ENCODE measurements at places on chromosomes 1 and 21. TPM values are rescaled to one million over a fixed set of nuclear protein-coding genes. Genes with fewer than 3 reads are reported as not detected.

SIPA1L2 gene
- total RNA-seq, result 6.2 TPM

IL20 gene
- not detected for total RNA-seq

DNA sequence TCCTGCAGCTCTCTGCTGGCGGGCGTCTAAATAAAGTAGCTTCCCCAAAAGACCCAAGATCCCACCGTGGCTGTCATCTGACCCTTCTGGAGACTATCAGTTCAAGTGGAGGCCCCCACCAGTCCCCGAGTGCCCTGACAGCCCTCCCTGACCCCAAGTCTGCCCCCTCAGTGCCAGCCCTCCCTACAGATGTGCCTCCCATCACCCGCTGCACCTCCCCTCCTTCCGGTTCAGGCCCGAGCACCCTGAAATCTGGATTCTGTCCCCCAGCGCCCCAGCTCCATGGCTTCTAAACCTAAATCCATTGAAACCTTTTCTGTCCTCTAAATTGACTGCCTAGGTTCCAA lies 595 bp downstream of the IL10RB start:
- no peak for DNase-seq

DNA sequence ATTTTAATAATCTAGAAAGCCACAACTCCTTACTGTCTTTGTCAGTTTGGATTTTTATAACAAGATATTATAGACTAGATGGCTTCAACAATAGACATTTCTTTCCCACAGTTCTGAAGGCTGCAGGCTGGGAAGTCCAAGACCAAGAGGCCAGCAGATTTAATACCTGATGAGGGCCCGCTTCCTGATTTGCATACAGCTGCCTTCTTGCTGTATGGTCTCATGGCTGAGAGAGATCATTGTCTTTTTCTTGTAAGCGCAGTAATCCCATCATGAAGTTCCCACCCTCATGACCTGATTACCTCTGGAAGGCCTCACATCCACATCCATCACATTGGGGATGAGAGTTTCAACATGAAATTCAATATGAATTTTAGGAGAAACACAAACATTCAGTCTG lies 9.8 kb downstream of the RPS6KC1 start:
- DNase-seq, result no peak

DNA sequence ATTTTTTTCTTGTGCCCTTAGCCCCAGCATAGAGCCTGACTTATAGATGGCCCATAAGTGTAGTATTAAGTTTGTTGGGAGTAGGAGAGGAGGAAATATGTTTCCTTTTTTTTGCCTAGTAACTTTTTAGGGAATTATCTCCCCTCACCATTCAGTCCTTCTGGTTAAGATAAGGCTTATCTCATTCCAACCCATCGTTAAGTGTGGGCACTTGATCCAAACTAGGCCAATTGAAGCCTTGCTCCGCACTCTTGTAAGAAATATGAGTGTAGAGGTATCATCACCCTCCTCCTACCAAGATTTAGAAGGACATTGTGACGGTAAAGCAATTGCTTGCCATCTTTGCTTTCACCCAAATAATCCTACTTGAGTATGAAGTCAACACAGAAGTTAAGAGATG lies 8.8 kb upstream of the FGGY start:
- no peak for DNase-seq

DNA sequence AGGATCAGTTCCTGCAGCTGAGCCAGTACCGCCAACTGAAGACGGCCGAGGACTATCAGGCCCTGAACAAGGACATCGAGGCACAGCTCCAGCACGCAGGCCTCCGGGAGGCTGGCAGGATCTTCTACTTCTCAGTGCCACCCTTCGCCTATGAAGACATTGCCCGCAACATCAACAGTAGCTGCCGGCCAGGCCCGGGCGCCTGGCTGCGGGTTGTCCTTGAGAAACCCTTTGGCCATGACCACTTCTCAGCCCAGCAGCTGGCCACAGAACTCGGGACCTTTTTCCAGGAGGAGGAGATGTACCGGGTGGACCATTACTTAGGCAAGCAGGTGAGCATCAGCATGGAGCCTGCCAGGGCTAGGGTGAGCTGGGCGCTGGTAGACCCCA lies 10.7 kb downstream of the H6PD start:
- DNase-seq, result no peak

GRCh38 chr21:36759348-36760083 lies 60.6 kb downstream of the SIM2 start:
- no peak for DNase-seq

DNA sequence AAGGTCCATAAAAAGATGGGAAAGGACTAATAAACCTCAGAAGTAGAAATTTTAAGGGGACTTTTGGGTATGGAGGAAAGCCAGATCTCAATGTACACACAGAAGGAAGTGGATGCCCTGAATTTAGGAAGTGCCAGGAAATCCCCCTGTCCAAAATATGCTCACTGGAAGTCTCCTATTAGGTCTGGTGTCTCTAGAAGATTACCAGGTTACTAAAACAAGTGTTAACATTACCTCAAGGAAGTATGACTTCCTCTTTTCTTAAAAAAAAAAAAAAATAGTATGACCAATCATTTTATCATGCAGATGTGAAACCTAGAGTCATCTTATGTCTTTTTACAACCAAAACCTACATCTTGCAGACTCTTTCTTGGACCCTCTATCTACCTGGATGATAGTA lies 30.7 kb downstream of the CD58 start:
- DNase-seq, result no peak

DNA sequence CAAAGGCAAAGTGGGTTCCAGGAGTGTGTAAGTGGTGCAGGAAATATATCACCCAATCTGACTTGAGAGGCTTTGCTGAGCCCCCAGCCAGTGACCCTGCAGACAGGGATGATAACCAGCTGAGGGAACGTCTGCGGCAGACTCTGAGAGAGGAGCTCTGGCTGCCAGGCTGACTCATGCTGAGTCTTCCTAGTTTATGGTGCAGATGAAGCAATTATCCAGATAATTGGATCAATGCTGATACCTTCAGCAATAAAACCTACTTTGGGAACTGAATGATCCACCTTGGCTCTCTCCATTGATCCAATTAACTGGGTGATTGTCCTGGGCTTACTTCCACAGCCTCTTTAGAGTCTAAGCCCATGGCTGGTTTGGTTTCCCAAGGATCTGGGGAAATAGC lies 7.3 kb downstream of the C8B start:
- peak; percentile 52 for DNase-seq

GRCh38 chr1:31834501-31834900 lies 18.7 kb upstream of the SPOCD1 start:
- DNase-seq, result no peak

Data from A673 (cell line).